ENCODE measurements at places on chromosomes 7 and 10.

DNA sequence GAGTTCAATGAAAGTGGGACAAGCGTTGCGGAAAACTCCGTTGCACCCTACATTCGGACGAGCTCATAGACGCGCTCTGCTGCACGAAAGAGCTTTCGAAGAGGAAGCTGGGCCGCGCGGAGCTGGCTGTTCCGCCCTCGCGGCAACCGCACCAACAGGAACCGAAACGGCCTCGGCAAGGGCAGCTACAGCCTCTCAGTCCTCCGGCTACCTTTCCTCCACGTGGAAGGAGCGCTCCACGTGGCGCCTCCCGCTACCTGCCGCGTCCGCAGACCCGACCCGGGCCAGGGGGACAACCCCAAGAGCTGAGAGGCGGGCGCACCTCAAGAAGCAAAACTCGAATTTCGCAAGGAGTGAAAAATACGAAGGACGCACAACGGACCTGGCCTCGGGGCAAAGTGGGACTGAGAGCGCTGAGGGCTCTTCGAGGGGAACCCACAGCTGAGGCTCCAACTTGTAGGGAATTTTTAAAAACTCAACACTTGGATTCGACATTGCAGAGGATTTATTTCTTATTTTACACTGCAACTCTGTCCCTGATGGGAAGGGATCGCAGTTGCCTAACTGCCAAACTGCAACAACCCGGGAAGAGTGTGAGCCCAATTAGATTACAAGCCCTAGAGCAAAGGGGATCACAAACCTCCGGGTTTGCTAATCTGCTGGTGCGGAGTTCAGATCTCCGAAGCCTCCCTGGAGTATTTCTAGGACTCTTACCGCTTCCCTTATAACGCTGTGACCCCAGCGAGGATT is 1.4 kb downstream of the HPSE2 start:
- peak overlapping the region; percentile 30 for H3K4me3 ChIP-seq
- H3K27me3 ChIP-seq, result peaks cover 84% of the 10 kb centered on the region
- H3K4me1 ChIP-seq, result peaks cover 23% of the 10 kb centered on the region
- H3K27ac ChIP-seq, result no peak overlapping the region
- DNase-seq, result peak; percentile 66
- H3K36me3 ChIP-seq, result no peaks in the 10 kb centered on the region

- H3K36me3 ChIP-seq, result no peaks in the 10 kb centered on the region
- H3K4me1 ChIP-seq, result no peaks in the 10 kb centered on the region
- no peaks in the 10 kb centered on the region for H3K27me3 ChIP-seq
- DNase-seq, result no peak
- no peak overlapping the region for H3K27ac ChIP-seq
- H3K4me3 ChIP-seq, result no peak overlapping the region
Measured at GRCh38 chr10:127441350-127442219, 107.5 kb upstream of the NPS start.

- H3K4me1 ChIP-seq, result no peaks in the 10 kb centered on the region
- no peak for DNase-seq
- H3K36me3 ChIP-seq, result no peaks in the 10 kb centered on the region
- no peak overlapping the region for H3K4me3 ChIP-seq
Measured at GRCh38 chr7:48587475-48587874, 336.9 kb upstream of the CDC14C start.

GRCh38 chr7:107446988-107447387 is 22.9 kb upstream of the GPR22 start:
- no peaks in the 10 kb centered on the region for H3K27me3 ChIP-seq
- H3K4me3 ChIP-seq, result no peak overlapping the region
- DNase-seq, result no peak
- H3K36me3 ChIP-seq, result peaks cover 19% of the 10 kb centered on the region

GRCh38 chr10:8586504-8586903 is 532.0 kb downstream of the GATA3 start:
- no peak overlapping the region for H3K4me3 ChIP-seq
- peak overlapping the region; percentile 52 for H3K27ac ChIP-seq
- DNase-seq, result no peak
- no peaks in the 10 kb centered on the region for H3K36me3 ChIP-seq
- H3K4me1 ChIP-seq, result peaks cover 15% of the 10 kb centered on the region

DNA sequence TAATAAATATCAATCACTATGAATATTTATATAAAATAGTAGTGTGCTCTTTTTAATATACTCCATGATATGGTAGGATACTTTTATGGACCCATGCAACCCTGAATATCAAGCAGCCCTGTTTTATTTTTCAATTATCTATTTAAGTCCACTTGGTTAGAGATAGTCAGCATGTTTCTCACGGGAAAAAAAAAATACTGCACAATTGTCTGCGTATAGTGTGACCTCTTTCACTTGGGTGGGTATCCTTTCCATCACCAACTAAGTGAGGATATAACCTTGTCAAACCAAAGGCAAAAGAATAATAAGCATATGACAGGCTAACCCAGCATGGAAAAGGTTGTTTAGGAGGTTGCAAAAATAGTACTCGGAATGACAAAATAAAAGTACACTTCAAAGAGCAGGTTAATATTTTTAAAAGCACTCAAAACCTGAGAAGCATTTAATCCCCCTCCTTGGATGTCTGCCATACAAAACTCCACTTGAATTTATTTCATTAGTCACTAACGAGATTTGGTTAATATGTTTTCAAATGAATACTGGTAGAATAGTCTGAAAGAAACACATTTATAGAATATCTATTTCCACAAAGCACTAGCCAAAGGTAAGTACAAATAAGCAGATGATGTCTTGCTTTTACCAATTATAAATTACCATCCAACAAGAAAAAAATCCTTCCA is 76.5 kb downstream of the IMMP2L start:
- H3K27ac ChIP-seq, result no peak overlapping the region
- H3K27me3 ChIP-seq, result no peaks in the 10 kb centered on the region
- no peaks in the 10 kb centered on the region for H3K4me1 ChIP-seq
- peaks cover 4% of the 10 kb centered on the region for H3K36me3 ChIP-seq
- DNase-seq, result no peak

DNA sequence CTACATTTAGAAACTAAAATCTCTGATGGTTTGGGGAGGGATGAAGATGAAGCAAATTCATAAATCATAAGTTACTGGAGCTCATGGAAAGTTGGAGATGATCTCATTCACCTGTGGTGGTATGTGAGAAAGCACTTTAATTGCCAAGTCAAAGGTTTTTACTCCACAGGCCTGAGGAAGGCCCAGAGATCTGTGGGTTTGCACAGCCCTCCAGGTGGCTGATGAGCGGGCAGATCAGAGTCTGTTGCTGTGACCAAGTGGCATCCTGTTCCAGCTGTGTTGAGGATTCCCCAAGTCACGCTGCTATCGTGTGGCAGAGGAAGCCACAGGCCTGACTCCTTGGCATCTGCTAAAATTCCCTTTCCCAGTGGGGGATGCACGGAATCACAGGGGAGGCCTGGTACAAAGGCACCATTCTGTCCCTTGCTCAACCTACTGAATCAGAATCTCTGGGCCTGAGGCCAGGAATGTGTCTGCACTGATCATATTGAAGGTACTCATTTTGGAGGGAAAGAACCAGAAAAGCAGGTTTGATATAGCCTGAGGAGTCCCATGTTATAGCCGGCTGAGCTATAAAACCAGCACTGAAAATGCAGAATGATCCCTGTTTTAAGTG is 19.7 kb upstream of the DDC start:
- H3K27ac ChIP-seq, result no peak overlapping the region
- no peaks in the 10 kb centered on the region for H3K4me1 ChIP-seq
- H3K4me3 ChIP-seq, result no peak overlapping the region
- peaks cover 6% of the 10 kb centered on the region for H3K27me3 ChIP-seq

DNA sequence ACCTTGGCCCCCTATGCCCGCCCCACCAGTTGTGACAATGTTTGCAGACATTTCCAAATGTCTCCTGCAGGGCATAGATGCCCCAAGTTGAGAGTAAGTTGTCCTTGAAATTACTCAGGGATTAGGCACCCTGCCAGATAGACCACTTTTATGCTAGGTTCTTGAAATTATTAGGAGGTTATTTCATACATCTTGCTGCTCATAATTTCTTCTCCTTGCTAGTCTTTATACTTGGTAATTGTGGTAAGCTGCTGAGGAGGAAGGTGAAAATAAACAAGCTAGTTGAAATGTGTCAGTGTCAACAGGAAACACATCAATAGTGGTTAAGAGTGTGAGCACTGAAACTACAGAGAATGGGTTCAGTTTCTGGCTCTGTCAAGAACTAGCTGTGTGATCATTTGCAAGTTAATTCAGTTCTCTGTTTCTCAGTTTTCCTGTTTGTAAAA is 63.7 kb upstream of the AOAH start:
- H3K4me3 ChIP-seq, result no peak overlapping the region
- H3K36me3 ChIP-seq, result no peaks in the 10 kb centered on the region
- peaks cover 67% of the 10 kb centered on the region for H3K4me1 ChIP-seq
- DNase-seq, result no peak
- no peaks in the 10 kb centered on the region for H3K27me3 ChIP-seq

- no peak overlapping the region for H3K27ac ChIP-seq
- H3K4me3 ChIP-seq, result no peak overlapping the region
Measured at GRCh38 chr10:3700531-3701076, 84.4 kb downstream of the KLF6 start.

- H3K27ac ChIP-seq, result no peak overlapping the region
- no peaks in the 10 kb centered on the region for H3K36me3 ChIP-seq
- peaks cover 1% of the 10 kb centered on the region for H3K27me3 ChIP-seq
Measured at GRCh38 chr7:37738321-37738720, 54.8 kb downstream of the GPR141 start.

GRCh38 chr7:37927773-37928444 is 7.5 kb downstream of the EPDR1 start:
- H3K27me3 ChIP-seq, result peaks cover 6% of the 10 kb centered on the region
- DNase-seq, result no peak
- no peak overlapping the region for H3K27ac ChIP-seq
- no peaks in the 10 kb centered on the region for H3K4me1 ChIP-seq

DNA sequence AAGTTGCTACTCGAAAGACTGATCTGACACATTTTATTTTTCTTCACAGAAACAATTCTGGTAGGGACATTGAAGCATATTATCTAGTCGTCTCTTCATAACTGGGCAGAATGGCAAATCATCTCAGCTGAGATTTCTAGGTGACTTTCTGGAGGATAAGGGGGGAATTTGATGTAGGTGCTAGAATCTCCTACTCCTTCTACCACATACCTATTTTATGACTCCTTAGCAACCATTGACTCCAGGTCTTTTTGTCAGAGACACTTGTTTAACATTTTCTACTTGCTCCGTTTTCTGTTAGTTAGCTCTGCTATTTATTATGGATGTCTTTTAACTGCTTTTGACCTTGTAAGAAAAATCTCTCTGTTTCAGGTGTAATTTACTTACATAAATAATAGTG is 380.9 kb upstream of the SEMA3C start:
- no peaks in the 10 kb centered on the region for H3K27me3 ChIP-seq
- DNase-seq, result no peak
- no peaks in the 10 kb centered on the region for H3K4me1 ChIP-seq
- no peaks in the 10 kb centered on the region for H3K36me3 ChIP-seq

DNA sequence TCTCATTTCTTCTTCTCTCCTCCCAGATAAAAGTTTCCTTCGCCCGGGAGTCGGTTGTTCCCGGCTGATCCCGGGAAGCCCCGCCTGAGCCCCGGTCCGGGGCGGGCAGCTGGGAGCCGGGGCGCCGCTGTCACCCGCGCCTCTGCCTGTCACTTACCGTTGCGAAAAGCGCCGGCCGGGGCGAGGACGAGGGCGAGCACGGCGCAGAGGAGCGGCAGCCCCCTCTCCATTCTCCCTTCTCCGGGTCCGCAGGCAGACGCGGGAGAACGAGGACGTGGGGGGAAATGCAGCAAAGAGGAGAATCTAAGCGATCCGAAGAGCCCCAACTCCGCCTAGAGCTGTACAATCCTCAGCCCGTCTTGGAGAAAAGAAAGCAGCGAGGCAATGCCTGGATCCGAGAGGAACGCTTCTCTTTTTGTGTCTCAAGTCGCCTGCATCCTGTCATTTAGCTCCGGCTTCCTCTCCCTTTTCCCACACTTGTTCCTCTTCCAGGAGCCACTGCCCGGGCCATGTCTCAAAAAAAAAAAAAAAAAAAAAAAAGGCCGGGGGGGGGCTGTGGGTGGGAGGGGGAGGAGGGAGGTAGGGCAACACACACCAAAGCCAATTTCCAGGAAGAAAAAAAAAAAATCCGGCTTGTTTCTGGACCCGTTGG is at the start of gene NRP1:
Gene NRP1 (minus strand): TSS at position 515 of the 652 bp plus-strand sequence. CDS start 285 bp downstream, at position 230.
- H3K27me3 ChIP-seq, result peaks cover 70% of the 10 kb centered on the region
- H3K36me3 ChIP-seq, result no peaks in the 10 kb centered on the region
- H3K4me1 ChIP-seq, result peaks cover 32% of the 10 kb centered on the region
- peak within 1 kb of the TSS; percentile 76 for H3K4me3 ChIP-seq
- peak; percentile 22 for DNase-seq

GRCh38 chr10:71396711-71397295 is at the start of gene CDH23:
CDH23 (plus strand) TSS chr10:71396920; CDS start chr10:71439832, 42,912 bp downstream.
- H3K4me3 ChIP-seq, result peak within 1 kb of the TSS; percentile 44
- peaks cover 4% of the 10 kb centered on the region for H3K4me1 ChIP-seq
- peak; percentile 26 for DNase-seq
- H3K27me3 ChIP-seq, result peaks cover 55% of the 10 kb centered on the region
- H3K36me3 ChIP-seq, result no peaks in the 10 kb centered on the region

Measured in activated naive CD8-positive, alpha-beta T cell treated with anti-CD3 and anti-CD28 coated beads, Interleukin-2, amount 50 U/mL, for 24 hours (primary cell).